ENCODE measurements at places on chromosomes 12 and 14.

DNA sequence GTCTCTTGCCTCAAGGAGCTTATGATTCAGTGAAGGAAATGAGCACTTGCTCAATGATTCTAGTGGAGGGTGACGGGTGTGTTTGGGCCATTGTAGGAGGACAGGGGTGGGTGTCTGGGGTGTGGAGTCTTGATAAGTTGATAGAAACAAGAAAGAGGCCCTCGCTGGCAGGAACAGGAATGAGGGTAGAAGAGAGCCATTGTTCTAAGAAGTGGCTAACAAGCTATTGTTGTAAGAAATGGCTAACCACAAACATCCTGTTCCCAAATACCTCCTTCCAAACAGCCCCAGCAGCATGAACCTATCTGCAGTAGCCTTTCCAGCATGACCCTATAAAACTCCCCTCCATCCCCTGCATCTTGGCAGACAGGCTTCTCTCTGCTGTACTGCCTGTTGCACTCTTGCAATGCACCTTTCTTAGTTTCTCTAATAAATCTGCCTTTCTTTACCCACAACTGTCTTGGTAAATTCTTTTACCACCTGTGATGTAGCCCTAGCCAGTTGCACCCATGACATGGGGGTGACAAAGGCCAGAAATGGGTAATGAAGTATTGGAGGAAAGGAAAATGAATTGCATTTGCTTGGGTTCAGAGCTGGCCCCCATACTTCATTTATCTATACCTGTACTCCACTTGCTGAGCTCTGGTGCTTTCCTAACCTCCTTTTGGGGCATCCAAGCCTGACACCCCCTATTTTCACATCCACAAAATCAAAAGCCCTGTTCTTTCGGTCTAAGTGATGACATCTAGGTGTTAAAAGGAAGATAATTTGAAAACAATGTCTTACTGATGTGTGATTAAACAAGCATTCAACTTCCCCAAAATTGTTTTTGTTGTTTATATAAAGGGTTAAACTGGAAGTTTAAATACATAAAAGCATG, 389.1 kb downstream of the GRIN2B start:
- no peak for DNase-seq

DNA sequence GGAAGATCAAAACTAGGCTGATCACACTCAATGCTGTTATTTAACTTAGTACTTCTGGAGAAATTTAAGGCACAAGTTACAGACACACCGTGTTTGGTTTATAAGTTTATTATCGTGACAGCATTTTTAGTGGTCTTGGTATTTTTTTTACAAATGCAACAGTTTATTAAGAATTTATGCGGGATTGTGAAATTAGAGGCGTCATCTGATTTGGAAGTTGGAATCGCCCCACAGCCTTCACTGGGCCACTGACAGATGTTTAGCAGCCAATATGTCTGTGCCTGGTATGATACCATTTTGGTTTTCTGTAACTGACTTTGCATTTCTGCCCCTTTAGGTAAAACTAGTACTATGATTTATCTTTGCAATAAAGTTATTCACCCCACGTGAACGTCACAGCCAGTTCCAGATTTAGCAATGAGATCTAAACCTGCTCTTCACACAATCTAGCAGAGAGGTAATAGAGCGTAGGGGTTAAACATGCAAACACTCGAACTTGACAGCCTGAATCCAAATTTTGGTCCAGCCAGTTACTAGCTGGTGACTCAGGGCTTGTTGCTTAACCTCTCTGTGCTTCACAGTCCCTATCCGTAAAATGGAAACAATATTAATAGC, 73.2 kb upstream of the SSTR1 start:
- DNase-seq = no peak

DNA sequence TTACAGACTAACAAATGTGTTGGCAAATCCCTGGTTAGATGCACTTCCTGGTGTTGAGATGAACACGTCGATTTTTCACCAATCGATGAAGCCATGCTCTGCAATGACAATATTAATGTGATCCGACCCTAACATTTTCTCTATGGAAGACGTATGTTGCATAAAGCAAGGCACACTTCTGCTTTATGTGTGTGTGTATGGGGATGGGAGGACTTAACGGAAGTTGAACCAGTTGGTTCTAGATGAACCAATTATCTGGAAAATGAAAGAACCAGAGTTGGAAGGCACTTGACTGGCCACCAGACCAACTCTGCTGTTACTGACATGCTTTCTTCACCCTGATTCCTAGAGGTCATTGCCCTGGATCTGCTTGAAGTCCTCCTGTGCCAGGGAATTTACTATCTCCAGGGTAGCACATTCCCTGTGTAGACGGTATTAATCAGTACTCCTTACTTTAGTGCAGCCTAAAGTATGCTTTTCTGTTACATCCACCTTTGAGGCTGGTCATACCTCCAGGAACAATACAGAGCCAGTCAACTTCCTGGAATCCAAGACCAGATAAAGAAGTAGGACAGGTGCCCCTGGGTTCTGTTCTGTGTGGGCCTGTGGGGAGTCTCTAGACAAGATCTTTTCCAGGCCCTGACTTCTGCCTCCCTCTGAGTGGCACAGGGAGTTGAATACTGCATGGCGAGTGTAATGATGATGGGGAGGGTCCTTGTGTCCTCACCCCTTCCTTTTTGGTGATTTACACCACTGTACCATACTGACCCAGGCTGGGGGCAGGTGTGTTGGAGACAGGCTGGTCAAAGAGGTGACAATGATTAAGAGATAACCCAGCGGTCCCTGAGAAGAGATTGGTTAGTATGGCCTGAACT, 4.1 kb downstream of the SDR39U1 start:
- DNase-seq = no peak

DNA sequence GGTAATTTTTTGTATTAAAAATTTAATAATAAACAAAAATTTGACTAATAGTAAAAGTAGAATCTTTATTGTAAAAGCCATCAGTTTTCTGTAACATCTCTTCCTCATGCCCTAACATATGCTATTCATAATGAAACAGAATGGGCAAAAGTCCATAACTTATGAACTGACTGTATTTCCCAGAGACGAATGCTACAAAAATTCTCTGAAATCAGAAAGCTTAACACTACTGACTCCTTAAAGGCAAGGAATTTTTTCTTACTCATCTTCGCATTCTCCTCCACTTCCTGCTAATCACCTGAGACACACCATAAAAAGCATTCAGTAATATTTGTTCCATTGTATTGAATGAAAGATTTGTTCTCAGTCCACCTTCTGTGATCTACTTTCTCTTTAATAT, 17.6 kb downstream of the MON2 start:
- no peak for DNase-seq

DNA sequence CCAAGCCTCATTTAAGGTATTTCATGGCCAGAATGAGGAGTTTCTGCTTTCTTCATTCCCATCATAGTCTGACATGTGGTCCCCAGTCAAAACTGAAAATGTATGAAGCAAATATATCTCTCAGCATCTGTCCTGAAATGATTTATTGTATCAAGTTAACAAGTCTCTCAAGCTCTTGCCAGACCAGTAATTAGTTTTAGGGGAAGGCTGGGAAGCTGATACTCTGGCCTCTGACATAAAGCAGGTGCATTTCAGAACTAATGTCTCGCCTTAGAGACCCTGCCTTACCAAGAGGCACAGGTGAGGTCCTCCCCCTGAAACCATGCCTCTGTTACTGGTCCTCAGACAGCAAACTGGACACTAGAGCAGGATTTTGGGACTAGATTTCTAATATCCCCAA, 266.5 kb downstream of the SLC15A4 start:
- DNase-seq = no peak

GRCh38 chr14:35853225-35853624, 27.1 kb downstream of the BRMS1L start:
- DNase-seq = no peak
